ENCODE measurements at places on chromosomes 12 and 14.
A peak's percentile ranks its signal among the peaks of the same experiment; 100 is the strongest.

- peak; percentile 83 for ATAC-seq
Measured at GRCh38 chr12:111757361-111758119, 9.2 kb upstream of the ALDH2 start.

DNA sequence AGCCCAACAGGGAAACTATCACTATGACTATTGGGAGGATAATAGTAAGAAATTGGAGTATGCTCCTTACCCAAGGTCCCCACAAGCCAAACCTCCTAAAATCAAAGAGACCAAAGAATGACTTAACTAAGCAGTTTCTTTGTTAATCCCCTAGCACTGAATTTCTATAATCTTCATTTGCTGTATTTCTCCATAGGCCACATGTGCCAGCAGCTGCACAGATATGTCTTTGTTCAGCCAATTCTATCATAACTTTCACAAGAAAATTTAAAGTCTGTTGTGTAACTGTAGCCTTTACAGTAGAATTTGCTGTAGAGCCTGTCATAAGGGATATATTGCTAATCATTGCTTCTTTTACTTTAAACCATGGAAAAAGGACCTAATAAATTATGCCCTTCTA lies 104.0 kb downstream of the RIN3 start:
- ATAC-seq: no peak

GRCh38 chr14:68937471-68938270 lies 41.4 kb downstream of the ACTN1 start:
- peak; percentile 4 for ATAC-seq

DNA sequence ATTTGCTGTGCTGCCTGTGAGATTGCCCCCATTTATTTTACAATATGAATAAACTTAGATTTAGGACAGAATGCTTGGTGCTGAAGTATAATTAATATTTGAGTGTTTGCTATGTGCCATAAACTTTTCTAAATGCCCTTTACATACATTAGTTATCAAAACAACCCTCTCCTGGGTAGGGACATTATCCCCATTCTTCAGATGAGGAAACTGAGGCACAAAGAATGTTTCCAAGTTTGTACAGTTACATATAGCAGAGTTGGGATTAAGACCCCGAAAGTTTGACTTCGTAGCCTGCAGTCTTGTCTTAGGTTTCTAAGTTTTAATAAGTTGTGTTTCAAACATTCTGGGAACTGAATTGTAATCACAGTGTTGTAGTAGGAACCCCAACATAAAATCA lies 18.4 kb downstream of the KLHDC2 start:
- no peak for ATAC-seq

- ATAC-seq: no peak
Measured at GRCh38 chr14:60064491-60065072, 27.1 kb upstream of the PCNX4 start.

DNA sequence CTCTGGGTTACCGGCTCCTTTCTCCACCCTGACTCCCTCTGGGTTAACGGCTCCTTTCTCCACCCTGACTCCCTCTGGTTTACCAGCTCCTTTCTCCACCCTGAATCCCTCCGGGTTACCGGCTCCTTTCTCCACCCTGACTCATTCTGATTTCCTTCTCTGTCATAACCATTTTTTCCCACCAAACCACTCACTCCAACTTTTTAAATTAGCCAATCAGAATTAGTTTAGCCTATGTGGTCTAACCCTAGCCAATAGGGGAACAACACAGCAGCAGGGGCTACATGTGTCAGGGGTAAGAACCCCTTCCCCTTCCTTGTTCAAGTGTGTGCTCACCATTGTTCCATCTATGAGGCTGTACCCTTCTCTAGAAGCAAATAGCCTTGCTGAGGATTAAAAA lies 98.4 kb upstream of the RBM19 start:
- ATAC-seq: no peak

- ATAC-seq: no peak
Measured at GRCh38 chr12:96201272-96202227, 7.4 kb downstream of the ELK3 start.

DNA sequence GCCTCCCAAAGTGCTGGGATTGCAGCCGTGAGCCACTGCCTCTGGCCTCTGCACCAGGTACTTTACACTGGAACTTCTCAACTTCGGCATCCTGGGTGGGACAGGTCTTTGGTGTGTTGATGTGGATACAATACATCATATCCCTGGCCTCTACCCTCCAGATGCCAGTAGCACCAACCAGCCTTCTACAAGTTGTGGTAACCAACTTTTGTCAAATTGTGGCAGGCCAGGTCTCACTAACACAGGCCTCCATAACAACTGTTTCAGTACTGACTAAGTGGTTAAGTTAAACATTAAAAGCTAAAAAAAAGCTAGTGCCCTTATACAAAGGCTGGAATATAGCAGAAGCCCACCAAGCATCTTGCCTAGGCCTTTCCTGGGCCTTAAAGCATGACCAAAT lies 232.9 kb downstream of the PCNX1 start:
- no peak for ATAC-seq

DNA sequence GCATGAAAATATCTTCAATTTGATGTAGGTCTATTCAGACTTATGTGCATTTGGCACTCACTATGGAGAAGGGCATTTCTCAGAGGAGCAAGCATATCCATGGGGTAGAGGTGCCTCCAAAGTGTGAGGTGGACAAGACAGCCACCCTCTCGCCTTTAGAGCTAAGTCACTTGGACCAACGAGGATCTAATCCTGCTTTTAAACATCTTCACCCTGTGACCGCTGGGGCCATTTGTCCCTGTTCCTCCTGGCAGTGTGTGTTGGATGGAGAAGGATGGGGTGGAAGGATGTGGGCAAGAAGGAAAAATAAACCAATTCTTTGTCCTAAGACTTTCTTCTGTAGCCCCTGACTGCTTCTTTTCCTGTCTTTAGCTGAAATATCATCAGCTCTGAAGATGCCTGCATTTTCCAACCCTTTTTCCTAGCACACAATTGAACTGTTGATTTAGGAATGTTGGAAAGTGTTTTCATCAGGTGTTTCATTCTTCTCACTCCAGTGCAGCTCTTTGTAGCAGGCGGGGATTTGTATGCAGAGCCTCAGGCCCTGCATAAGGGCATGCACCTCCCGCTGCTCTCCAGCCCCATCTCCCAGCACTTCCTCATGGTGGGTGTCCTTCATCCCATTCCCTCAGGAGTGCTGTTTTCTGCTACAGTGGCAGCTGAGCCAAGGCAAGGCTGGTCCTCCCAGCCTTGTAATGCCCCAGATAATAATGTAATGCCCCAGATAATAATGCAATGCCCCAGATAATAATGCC lies 5.3 kb downstream of the FGF6 start:
- no peak for ATAC-seq

DNA sequence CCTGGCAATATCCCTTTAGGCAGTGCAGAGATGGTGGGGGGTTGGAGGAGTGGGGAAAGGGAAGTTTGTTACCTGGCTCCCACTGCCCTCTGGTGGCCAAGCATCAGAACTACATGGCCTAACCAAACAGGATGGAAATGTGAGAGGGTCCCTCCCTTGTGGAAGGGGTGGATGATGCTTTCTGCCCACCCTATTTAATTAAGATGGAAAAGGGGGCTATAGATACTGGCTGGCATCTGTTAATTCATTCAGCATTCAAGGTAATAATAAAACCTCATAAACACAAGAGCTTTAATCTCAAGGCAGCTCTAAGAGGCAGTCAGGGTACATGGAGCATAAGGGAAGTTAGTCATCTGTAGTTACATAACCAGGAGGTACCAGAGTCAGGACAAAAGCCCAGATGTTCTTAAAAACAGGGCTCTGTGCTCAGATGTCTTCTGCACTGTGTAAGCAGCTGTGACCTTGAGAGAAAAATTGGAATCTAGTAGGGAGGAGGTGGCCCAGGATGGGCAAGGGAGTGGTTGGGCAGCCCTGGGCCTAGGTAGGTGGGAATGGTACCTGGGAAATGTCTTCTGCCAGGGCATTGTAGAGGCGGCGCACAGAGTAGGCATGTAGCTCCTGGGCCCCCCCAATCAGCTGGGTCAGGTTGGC lies 4.6 kb downstream of the AP1G2 start:
- ATAC-seq: no peak

DNA sequence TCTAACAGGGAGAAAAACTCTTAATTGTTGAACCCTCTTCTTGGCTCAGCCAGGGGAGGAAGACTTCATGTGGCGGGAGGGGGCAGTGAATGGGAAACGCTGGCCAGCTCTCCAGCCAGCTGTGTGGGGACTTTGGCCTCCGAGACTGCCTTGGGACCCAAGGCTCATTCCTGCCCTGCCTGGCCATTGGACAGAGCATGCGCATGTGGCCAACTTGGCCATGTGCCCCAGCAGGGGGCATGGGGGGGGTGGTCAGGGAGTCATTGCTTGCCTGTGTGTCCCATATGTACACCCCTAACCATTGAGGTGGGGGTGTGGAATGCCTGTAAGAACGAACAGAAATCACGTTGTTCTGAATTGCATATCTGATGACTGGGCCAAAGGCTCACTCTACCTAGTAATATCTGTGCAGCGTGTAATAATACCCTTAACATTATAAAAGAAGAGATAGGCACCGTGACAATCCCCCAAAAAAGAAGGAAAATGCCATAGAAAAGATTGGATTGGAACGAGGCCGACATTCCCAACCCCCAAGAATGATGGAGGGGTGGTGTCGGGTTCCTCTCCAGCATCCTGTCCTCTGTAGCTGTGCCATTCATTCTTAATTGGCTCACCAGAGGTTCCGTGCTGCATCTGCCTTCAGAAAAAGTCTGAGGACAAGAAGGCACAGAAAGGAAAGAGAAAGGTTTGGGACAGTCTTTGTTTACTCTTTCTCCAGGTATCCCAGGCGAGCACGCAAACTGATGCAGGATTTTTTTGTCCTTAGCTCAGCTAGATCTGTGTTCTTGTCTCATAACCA lies 3.5 kb upstream of the FAR2 start:
- no peak for ATAC-seq

- no peak for ATAC-seq
Measured at GRCh38 chr14:96027431-96028355, 11.5 kb upstream of the C14orf132 start.

DNA sequence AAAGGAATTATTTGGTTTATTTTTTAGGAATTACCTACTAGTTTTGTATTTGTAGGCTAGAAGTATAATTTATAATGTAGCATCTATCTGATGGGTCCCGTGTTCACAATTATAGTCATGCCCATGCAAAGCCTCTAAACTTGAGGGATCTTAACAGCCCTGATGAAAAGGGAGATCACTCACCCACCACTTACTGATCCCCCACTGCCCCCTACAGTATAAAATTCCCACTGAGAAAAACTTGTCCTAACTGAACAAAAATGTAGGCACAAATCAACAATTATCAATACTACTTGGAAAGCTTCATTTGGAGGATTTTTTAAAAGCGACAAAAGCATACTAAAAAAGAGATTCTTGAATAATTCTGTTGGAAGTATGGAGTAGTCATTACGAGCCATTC lies 21.0 kb downstream of the WIF1 start:
- no peak for ATAC-seq

DNA sequence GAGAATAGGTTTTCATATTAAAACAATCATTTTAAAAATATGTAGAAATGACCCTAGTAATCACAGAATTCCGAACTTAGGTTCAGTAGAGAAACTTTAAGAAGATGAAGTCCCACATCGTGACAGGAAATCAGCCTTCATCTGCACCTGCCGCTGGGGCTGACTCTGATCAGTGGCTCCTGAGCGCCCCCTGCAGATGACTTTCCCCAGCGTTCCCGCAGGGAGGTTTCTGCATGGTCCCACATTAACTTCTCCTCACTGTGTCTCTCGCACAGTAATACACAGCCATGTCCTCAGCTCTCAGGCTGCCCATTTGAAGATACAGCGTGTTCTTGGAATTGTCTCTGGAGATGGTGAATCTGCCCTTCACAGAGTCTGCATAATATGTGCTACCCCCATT lies 1131.1 kb downstream of the TMEM121 start:
- ATAC-seq: peak; percentile 64

DNA sequence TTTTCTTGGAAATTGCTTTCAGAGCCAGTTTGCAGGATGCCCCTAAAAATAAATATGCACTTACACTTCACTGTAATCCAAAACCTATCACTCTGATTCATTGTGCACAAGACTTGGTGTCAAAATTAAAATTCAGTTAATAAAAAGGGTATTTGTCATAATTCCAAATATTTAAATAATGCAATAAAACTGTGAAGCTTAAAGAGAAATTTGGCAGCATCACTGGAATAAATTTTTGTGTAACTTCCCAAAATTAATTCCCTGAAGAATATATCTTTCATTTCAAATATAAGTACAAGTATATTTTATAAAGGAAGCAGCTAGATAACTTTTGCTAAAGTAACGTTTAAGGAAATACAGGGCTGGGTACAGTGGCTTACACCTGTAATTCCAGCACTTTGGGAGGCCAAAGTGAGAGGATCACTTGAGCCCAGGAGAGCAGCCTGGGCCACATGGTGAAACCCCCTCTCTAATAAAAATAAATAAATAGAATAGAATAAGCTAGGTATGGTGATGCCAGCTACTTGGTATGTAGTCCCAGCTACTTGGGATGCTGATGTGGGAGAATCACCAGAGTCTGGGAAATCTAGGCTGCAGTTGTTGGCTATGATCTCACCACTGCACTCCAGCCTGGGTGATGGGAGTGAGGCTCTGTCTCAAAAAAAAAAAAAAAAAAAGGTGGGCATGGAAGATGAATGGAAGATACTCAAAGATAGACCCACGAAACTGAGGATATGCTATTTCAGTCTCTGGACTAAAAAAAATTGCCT lies 233.8 kb downstream of the FBXL14 start:
- no peak for ATAC-seq

DNA sequence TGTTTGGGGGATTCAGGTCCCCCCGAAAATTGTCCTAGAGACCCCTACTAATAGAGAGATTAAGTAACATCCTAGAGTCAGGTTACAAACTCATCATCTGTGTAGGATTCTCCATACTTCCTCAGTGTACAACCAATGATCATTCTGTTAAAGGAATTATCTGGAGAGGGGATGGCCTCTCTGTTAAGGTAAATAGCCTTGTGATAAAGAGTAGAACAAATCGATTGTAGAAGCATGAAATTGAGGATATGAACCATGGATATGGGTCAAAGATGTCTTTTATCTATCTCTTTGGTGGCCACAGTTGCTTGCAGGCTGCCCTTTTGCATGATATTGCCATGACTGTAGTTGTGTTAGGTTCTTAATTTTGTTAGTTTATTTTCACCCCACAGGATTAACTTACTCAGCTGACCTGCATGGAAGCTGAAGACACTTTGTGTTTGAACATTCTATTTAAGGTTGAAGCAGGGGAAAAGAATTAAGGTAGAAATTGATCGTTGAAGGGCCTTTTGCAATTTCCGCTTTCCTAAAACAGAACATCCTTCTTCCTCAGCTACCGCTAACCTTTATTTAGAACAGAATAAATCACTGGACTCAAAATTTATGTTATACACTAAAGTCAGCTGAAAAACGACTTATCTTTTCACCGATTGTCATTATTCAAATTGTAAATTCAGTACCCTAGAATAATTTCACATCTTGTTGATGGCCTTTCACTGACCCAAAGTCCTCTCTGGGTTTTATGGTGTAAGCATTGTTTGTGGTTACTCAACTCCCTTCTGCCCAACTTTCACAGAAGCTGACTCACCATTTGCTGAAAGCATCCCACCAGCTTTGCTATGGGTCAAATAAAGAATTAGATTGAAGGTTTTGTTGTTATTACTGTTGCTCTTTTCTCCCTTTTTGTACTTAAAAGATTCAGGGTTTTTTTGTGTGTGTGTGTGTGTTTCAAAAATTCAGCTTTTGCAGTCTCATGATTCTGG lies 52.3 kb downstream of the IRAK3 start:
- ATAC-seq: no peak

- no peak for ATAC-seq
Measured at GRCh38 chr14:60485598-60486251, at the start of gene C14orf39. Gene C14orf39, minus strand, starts transcription at chr14:60486063. Its CDS starts 985 bp downstream, at chr14:60485078.
